Inflammatory macrophage (primary cell): ENCODE measurements at places on chromosomes 16 and 17.
A peak's percentile ranks its signal among the peaks of the same experiment; 100 is the strongest.

GRCh38 chr16:74249254-74249653, 47.4 kb upstream of the PSMD7 start:
- no peak for DNase-seq

- DNase-seq: no peak
Measured at GRCh38 chr16:51834133-51834532, 683.1 kb upstream of the SALL1 start.

DNA sequence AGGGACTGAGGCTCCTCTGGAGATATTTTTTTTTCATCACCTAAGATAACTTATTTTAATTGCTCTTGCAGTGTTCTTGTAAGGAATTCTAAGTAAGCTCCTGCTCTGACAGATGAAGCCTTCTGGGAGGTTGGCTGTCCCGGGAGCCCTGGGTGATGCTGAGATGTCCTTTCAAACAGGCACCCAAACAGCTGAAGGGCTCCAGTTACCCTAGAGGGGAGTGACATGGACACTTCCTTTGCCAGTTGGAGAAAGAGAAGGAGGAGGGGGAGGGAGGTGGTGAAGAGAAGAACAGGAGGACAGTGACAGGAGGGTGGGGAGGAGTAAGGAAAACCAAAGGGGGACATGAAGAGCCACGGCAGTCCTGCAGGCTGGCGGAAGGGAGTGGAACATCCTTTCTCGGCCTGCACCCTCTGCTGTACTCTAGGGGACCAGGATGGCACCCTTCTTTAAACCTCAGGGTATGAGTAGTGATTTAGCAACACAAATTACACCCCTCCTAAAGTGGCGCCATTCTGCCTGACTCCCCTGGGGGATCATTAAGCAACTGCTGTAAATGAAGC, 51.8 kb downstream of the MYH3 start:
- DNase-seq: no peak

DNA sequence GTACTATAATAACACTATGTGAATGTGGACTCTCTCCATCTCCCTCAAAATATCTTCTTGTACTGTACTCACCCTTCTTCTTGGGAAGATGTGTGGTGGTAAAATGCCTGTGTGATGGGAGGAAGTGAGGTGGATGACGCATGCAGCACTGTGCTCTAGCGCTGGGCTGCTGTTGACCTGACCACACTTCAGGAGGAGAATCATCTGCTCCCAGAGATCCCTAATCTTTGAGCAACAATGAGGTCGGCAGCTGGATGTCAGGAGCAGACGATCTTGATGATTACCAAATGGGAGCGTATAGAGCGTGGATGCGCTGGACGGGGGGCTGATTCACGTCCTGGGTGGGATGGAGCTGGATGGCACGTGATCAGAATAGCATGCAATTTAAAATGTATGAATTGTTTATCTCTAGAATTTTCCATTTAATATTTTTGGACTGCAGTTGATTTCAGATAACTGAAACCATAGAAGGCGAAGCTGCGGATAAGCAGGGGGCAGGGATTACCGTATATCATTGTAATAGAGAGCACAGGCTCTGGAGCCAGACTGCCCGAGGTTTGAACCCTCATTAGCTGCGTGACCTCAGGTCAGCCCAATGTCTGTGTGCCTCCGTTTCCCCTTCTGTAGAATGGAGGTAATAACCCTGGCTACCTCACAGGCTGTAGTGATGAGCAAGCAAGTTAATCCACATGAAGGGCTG, 23.7 kb upstream of the CYLD start:
- DNase-seq: no peak

GRCh38 chr17:30236766-30237165, 1.3 kb upstream of the SLC6A4 start:
- DNase-seq: peak; percentile 27

- DNase-seq: no peak
Measured at GRCh38 chr16:76856112-76856511, 334.9 kb upstream of the MON1B start.

DNA sequence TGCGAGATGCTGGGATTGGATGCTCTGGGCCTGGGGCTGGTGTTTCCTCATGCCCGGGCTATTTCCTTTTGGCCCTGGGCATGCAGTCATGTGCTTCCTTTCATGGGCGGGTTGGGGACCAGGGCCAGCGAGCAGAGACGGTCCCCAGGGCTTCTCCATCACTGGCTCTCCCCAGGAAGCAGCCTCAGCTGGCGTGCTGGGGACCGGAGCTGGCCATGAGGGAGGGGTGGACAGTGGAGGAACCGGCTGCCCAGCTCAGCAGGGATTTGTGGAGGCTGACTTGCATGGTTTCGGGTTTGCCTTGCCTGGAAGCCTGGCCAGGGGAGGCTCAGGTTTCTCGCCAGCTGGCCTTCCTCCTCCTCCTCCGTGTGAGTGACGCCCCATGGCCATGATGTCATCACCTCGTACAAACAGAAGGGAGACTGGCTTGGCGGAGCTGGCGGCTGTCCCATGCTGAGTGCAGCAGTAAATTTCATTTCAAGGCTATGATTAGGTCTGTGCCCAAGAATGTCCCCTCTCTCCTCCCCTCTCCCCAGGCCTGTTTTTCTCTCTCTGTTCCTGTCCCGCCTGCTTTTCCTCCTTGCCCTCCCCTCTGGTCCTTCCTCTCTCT, 8.9 kb upstream of the TIMP2 start:
- peak; percentile 73 for DNase-seq

- no peak for DNase-seq
Measured at GRCh38 chr17:30600830-30601494, 123.8 kb downstream of the GOSR1 start.

DNA sequence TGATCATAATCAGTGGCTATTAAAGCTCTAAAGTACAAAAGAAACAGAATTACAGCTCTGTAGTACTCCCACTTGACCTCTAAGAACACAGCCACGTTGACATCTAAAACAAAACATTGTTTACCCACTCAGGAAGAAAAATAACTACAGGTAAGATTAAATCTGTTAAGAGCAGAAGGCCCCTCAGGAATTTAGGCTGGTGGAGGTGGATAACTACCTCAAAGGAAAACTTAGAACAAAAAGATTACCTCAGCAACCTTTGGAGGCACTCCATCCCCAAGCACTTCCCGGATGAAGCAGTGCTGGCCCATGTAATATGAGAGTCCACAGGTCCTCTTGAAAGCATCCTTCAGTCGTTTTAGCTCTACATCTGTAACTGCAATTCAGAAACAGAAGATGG, 46.7 kb downstream of the USP32 start:
- no peak for DNase-seq

DNA sequence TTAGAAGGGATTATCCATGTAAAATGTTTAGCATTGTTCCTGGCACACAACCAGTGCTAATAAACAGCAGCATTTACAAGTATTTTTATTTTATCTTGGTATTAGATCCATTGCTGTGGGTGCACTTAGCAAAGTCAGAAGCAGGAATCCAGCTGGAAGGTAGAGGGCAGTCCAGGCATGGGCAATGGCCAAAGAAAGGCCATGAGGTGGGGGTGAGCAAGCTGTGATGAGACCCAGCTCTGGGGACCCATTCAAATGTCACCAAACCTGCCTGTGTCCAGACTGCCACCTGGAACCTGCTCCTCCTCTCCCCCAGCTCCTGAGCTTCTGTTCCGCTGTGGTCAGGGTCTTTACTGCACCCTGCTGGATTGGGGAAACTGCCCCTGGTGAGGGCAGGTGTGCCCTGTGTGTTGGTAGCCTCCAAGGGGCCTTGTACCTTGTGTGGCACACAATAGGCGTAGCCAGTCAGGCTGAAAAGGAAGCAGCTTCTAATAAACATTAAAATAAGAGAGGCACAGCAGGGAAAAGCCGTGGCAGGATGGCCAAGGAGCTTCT, 118.0 kb upstream of the CRHR1 start:
- DNase-seq: no peak

DNA sequence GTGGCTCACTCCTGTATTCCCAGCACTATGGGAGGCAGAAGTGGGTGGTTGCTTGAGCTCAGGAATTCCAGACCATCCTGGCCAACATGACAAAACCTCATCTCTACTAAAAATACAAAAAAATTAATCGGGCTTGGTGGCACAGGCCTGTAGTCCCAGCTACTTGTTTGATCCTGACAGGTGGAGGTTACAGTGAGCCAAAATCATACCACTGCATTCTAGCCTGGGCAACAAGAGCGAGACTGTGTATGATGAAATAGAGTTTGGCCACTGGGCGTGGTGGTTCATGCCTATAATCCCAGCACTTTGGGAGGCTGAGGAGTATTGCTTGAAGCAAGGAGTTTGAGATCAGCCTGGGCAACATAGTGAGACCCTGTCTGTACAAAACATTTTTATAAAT, 173.3 kb downstream of the TANC2 start:
- no peak for DNase-seq

DNA sequence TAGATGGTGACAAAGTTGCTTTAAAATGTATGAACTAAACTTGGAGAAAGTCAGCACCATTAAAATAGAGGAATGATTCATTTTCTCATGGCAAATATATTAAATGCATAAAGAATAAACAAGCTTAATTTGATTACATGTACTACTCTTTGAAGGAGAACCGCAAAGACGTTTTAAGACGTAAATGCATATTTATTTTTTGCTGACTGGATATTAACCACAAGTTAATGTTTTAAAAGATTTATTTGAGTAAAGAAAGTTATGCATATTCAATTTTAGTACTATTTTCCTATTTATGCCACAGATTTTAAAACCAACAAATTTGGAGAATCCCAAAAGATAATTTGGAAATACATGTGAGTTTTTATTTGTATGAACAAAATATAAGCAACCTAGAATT, 1121.9 kb downstream of the CDH8 start:
- no peak for DNase-seq

DNA sequence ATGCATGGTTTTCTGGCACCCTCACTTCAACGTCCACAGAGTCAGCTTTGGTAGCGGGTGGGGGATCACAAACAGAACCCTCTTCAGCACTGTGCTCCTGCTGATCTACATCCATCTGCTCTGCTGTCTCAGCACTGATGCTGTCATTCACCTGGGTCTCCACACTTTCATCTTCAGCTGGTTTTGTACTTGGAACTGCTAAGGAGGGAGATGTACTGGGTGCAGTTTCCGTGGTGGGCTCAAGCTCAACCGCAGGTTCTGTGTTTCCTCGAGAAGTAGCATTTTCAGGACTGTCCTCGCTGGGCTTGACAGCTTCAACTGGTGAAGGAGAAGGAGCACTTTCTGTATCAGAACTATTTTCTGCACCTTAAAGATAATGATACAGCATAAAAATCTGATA, 101.8 kb downstream of the TTC19 start:
- no peak for DNase-seq

- DNase-seq: no peak
Measured at GRCh38 chr16:77729951-77730350, 7.6 kb downstream of the NUDT7 start.

DNA sequence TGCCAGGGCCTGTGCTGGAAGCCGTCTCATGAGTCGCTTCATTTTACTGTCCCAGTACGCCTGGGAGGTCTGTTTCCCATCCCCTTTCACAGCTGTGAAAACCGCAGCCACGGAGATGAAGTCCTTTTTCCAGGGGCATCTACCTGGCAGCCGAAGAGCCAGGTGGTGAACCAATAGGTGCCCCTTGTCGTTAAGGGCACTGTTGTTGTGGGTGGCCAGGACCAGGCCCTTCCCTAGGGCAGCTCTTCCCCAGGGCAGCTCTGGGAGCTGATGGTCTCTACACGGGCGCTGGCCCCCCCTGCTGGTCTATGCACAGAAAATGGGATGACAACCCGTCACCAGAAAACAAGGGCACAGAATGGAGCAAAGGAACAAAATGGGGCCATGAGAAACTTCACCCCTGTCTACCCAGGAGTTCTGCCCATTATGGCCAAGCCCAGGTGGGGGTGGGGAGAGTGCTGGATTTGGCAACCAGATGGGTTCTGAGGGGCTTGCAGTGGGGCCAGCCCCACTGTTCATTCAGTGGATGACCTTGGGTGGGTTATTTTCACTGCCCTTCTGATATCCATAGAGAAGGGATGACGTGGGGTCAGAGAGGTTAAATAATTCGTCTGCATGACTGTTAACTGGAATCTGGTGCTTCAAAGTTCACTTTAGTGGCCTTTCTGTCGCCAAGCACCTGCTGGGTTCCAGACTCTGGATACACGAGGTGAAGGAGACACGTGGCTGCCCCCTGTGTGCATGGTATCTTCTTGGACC, 11.5 kb downstream of the RMI2 start:
- DNase-seq: peak; percentile 77

DNA sequence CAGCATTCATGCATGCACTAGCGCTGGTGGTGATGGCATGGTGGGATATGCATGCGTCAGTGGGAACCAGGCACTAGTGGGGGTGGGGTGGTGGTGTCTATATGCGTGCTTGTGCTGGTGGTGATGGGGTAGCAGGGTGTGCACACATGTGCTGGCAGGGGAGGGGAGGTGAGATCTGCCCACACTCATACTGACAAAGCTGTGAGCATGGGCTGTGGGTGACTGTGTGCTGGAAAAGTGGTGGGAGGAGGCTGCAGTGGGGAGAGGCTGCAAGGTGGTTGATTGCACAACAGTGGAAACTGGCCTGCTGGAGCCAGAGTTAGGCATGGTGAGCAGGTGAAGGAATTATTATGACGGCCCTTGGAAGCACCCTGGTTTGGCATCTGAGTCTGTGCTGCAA, 31.3 kb upstream of the TEKT1 start:
- DNase-seq: no peak

- DNase-seq: no peak
Measured at GRCh38 chr16:10950393-10950792, 6.0 kb downstream of the CLEC16A start.

DNA sequence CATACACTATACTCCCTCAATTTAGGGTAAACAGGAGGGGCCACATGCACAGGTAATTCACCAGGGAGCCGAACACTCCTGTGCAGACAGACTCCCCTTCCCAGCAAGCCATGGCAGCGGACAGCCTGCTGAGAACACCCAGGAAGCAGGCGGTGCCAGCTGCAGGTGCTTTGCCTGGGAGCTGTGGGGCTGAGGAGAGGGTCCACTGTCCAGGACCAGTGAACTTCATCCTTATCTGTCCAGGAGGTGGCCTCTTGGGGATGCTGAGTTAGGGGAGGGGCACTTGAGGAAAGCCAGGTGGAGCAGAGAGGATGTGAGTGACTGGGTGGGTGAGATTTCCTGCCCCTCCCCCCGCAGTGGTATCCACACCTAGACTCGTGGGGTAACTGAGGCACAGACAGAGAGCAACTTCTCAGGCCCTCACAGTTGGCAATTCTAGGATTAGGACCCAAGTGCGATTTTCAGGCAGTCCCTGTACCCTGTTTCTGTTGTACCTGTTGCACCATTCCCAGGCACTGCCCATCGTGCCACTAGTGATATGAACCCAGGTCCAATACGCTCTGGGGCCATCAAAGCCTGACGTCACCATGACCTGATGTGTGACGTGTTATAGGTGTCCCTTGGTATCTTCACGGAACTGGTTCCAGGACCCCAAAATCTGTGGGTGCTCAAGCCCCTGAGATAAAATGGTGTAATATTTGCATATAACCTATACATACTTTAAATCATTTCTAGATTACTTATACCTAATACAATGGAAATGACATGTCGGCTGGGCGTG, 1.2 kb downstream of the GRN start:
- DNase-seq: no peak

DNA sequence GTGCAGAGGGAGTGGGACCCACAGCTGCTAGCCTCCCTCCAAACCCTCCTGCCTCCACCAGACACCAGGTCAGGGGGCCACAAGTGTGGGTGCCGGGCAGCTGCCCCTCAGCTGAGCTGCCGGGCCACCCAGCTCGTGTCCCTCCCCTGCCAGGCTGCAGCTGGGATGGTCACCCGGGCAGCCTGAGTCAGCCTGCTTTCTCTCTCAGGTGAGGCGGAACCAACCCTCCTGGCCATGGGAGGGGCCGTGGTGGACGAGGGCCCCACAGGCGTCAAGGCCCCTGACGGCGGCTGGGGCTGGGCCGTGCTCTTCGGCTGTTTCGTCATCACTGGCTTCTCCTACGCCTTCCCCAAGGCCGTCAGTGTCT, 6.9 kb downstream of the SLC16A3 start:
- no peak for DNase-seq

GRCh38 chr17:956905-957304, 22.7 kb downstream of the NXN start:
- DNase-seq: no peak
